Astrocyte (in vitro differentiated cells and primary cell): ENCODE measurements at places on chromosomes 3 and 15. TPM values are rescaled to one million over a fixed set of nuclear protein-coding genes. Genes with fewer than 3 reads are reported as not detected.

Gene ABCC5
- 52.0 and 52.2 TPM in 2 replicates for total RNA-seq

GRCh38 chr3:11690863-11691766 is 47.4 kb upstream of the VGLL4 start:
- H3K36me3 ChIP-seq = no peaks in the 10 kb centered on the region
- no peaks in the 10 kb centered on the region for H3K27me3 ChIP-seq
- no peaks in the 10 kb centered on the region for H3K4me1 ChIP-seq
- peak overlapping the region; percentile 25 for H3K27ac ChIP-seq
- DNase-seq = peak; percentile 71

- H3K36me3 ChIP-seq = no peaks in the 10 kb centered on the region
- no peak overlapping the region for H3K27ac ChIP-seq
- no peaks in the 10 kb centered on the region for H3K4me1 ChIP-seq
- no peak overlapping the region for H3K4me3 ChIP-seq
These were observed 275.7 kb upstream of the NAALADL2 start for GRCh38 chr3:174583396-174583795.

GRCh38 chr3:146092230-146092629 is 68.8 kb downstream of the PLOD2 start:
- H3K4me3 ChIP-seq = no peak overlapping the region
- DNase-seq = peak; percentile 37
- no peaks in the 10 kb centered on the region for H3K4me1 ChIP-seq
- peaks cover 3% of the 10 kb centered on the region for H3K36me3 ChIP-seq
